ENCODE measurements at places on chromosomes 7 and 10.
A peak's percentile ranks its signal among the peaks of the same experiment; 100 is the strongest.

GRCh38 chr10:16674147-16674703 lies 143.0 kb downstream of the RSU1 start:
- no peak for DNase-seq

DNA sequence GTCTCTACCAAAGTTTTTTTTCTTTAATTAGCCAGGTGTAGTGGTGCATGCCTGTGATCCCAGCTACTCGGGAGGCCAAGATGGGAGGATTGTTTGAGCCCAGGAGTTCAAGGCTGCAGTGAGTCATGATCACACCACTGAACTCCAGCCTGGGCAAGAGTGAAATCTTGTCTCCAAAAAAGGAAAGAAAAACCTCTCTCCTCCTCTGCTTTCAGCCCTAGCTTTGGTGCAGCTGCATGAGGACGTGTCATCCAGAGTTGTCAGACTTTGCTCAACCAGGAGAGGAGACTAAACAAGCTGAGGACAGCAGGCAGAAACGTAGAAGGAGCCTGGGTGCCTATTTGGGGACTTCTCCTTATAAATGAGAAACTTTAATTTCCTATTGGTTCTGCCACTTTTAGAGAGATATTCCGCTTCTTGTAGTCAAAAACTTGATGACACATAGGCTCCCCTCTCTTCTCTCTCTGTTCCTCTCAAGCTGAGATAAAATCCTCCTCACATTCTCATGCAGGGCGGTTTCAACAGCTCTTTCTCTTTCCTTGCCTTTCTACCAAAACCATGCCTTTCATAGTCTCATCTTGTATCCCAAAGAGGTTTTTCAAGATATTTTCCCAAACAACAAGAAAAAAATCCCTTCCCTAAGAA lies 205.4 kb downstream of the ARHGAP12 start:
- no peak for DNase-seq

DNA sequence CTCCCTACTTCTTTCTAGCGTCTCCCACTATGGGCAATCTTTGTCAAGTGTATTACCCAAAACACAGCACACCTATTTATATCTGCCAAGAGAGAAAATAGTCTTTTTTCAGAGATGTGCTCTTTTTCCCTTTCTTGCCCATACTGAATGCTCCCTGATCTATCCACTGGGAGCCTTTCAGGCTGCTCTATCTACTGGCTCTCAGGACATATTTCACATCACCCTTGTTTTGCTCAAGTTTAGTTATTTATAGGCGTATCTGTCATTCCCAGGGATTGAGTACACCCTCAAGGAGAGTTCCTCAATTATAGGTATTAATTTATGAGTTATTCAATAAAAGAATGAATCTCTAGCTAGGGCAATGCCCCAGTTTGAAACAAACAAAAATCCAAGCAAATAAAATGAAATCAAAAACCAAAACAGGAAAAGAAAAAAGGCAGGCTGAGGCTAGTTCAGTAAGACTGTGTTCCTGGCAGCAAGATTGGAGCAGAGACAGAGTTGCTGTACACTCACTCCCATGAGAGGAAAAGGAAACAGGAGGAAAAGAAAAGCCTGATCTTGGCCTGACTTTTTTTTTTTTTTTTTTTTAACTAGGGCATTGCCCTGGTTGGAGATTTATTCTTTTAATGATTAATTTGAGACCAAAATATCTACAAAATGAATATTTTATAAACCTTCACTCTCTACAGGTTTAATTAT lies 665.9 kb upstream of the PCDH15 start:
- peak; percentile 2 for DNase-seq

GRCh38 chr10:84360637-84361365 lies 32.4 kb downstream of the CCSER2 start:
- DNase-seq, result no peak

- DNase-seq, result no peak
Measured at GRCh38 chr7:155234950-155235789, 62.5 kb upstream of the INSIG1 start.

GRCh38 chr10:33113466-33113865 lies 155.4 kb upstream of the ITGB1 start:
- no peak for DNase-seq

- no peak for DNase-seq
Measured at GRCh38 chr7:127759945-127760421, 108.0 kb downstream of the SND1 start.

GRCh38 chr7:129438839-129439651 lies 4.8 kb downstream of the STRIP2 start:
- no peak for DNase-seq

GRCh38 chr7:284762-285722 lies 4.9 kb upstream of the FOXL3 start:
- no peak for DNase-seq

Measured in hindlimb muscle (tissue), 1 donor.